ELF-1 (cell line): ENCODE measurements at places on chromosomes 7 and 10.

DNA sequence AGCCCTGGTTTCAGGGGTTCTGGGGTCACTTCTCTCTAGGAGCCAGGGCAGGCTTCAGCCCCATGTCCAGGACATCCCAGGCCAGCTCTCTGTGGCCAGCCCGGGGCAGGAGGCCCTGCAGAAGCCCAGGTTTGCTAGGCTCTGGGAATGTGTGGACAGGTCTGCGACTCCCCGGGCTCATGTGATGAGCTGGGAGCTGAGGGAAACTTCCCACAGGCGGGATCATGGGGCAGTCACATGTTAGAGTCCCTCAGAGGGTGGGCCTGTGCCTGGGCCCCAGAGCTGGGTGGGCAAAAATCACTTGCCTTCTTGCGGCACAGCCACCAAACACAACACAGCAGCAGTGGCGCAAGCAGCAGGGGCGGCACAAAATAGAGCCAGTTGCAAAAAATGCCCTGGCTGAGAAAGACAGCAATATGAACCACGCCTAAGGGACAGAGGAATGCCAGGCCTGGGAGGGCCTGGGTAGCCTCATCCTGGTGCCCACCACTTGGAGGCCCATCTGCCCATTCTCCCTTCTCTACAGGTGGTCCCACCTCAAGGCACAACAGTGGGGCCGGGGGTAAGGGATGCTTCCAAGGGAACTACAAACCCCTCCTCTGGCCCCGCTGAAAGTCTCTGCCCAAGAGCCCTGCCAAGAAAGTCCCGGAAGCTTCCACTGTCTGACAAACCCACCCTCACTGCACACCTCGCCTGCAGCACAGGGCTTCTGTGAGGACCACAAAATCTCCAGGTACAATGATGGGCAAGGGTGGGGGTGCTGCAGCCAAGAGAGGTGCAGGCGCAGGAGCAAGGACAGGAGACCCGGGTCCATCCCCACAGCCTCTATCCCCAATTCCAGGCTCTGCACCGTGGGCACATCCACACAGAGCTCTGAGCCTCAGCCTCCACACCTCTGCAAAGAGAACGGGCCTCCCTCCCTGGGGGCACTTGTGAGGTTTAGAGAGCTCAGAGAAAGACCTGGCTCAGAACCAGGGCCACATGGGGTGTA, 34.6 kb upstream of the ANTXRL start:
- no peak for DNase-seq

DNA sequence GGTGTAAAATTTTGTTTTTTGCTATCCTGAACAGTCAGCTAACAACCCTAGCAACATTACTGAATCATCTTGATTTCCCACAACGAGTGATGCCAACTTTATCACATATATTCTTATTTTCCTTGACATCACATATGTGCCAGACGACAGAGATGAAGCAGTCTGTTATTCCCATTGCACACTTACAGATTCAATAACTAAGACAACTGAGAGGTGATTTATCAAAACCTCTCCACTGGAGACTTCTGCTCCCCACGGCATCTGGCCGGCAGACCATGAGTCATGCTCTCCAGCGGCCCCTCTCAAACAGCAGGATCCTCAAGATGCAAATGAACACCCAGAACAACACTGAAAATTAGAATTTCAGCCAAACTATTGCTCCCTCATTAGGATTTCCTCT, 57.1 kb downstream of the AMPH start:
- no peak for DNase-seq

DNA sequence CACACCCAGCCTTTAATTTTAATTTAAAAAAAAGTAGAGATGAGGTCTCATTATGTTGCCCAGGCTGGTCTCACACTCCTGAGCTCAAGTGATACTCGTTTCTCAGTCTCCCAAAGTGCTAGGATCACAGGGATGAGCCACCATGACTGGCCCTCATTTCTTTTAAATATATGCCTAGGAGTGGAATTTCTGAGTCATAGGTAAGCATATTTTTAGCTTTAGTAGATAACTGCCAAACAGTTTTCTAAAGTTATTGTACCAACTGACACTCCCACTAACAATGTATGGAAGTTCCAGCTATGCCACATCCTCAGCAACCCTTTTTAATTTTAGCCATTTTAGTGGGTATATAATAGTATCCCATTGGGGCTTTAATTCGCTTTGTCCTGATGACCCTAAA, 13.8 kb upstream of the PPIF start:
- no peak for DNase-seq

GRCh38 chr10:48517911-48518811, 86.7 kb downstream of the ARHGAP22 start:
- no peak for DNase-seq

DNA sequence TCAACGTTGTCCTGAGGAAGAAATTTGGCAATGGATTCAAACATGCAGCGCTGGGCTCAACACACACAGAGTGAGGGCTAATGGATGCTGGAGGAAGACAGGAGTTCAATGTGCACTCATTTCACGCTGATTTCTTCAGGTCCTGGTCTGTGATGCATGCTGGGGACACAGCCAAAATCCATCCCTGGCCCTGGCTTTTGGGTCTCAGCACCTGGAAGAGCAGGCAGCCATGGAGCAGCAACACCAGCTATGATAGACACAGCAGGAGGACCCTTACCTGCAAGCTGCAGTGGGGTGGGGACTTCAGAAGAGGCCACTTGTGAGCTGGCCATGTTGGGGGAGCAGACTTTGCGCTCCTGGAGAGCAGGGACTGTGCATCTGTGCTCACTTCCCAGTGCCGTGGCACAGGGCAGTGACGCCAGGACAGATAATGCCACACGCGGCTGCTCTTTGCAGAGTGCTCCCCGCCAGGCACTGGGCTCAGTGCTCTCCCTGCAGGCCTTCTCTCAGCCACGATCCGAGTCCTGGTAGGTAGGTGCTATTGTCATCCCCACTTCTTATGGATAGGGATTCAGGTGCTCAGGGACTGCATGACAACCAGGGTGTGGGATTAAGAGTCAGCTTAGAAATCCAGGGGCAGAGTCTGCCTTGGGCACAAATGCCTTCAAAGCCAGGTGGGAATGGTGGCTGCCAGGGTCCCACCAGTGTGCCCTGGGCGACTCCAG, 138.8 kb upstream of the UNC5B start:
- DNase-seq = no peak

- no peak for DNase-seq
These were observed 133.3 kb upstream of the LAMB4 start for GRCh38 chr7:108263425-108263824.

GRCh38 chr7:132400561-132401142, 175.6 kb downstream of the PLXNA4 start:
- DNase-seq = no peak

- no peak for DNase-seq
These were observed 43.3 kb downstream of the NRAP start for GRCh38 chr10:113620511-113620910.

GRCh38 chr10:2556883-2557282, 510.5 kb upstream of the PFKP start:
- no peak for DNase-seq

DNA sequence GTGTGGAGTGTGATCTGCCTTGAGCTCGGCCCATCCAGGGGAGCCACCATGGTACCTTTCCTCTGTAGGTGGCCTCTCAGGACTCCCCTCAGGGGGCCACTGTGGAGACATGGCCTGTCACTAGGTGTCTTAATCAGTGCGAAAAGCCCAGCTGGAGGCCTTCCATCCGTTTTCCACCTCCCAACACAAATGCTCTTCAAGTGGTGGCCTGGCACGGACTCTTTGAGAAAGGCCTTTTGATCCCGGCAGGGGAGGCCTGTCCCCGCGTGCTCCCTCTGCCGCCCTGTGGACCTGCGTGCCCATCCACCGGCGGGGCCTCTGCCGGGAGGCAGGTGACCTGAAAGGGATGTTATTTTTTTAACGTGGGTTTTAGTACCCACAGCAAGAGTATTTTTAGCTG, 149.5 kb downstream of the RGS10 start:
- DNase-seq = no peak

- DNase-seq = no peak
These were observed 17.6 kb upstream of the FGFR2 start for GRCh38 chr10:121615836-121616235.

DNA sequence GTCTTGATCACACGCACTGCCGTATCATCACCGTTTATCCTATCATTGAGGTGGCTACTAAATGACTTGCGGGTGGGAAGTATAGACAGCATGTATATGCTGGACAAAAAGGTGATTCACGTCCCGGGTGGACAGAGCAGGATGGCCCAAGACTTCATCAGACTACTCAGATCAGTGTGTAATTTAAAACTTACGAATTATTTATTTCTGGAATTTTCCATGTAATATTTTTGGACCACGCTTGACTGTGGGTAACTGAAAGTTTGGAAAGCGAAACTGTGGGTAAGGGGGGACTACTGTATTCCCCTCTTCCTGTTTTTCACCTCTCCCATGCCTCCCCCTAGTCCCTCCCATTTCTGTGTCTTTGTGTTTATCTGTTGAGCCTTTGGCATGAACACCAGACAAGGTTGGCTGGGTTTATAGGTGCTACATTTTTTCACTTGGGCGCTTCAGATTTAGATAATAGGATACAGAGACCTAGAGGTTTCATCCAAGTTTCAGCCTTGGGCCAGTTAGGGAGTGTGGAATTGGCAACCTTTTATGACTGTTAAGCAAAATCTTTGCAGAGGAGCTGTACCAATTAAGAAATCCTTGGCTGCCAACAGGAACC, 55.8 kb downstream of the RBM20 start:
- no peak for DNase-seq

DNA sequence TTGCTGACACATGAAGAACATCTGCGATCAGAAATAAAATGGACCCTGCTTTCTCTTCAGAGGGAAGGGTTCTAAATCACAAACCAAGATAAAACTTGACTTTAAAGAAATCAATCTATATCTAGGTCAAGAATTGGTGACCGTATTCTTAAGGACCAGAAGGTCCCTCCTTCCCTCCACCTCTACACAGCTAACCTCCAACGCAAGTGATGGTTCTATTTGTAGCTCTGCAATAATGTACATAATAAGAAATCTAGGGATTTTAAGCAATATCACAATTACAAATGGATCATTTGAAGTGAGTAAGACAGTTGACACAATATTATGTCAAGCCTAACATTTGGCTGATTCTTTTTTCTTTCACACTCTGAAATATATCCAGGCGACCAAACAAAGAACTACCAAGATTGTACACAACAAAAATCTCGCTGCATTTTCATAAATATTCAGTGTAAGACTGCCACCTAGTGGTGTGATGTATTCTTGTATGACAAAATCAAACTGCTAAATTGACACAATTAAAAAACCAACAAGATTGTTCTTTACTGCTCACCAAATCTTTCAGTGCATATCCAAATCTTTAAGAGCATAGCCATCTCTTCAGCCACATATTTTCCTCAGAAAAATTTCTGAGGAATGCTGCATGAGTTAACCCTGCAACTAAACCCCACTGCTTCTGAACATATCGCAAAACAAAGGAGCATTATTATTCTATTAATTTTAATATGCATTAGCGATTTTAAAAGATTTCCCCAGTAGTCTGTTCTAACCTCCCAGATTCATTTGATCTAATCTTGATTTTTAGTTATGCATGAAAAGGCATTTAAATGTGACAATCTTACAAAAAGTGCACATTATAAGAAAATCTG, 44.5 kb downstream of the ICA1 start:
- no peak for DNase-seq

GRCh38 chr10:77586719-77587415, 50.7 kb downstream of the KCNMA1 start:
- DNase-seq = peak; percentile 39

DNA sequence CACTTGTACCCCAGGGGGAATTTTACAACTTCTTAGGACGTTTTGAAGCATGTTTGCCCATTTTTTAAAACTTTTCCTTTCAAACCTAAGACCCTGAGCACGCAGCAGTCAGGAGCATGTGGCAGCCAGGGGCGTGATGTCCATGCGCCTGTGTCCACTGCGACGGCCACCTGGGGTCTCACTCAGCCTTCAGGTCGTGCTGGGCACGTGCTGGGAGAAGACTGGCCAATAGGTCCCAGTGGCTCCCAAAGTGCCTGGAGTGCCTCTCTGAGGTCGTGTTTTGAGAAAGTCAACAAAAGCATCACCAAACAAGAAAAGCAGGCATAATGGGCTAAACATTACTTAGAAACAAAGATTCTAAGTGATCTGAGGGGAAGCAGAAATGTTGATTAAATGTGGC, 14.8 kb downstream of the LRRC27 start:
- DNase-seq = no peak

DNA sequence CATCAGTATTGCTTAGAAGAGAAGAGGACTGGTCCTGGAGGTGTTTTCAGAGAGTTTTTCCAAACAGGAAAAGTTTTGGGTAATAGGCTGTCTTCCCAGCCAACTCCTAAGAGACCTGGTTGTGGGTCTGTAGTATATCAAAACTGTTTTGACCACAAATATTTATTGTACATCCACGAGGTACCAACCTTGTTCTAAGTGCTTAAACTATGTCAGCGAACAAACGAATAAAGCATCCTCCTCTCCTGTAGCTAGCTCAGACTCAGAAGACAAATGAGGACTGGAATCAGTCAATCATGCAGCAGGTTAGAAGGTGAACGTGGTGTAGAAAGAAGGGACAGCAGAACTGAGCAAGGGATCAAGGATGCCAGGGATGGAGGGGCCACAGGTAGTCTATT, 61.6 kb upstream of the MKI67 start:
- DNase-seq = no peak

- DNase-seq = no peak
These were observed 2.3 kb downstream of the ZC3HAV1L start for GRCh38 chr7:139033346-139034114.

- peak; percentile 33 for DNase-seq
These were observed 125.2 kb upstream of the CARD11 start for GRCh38 chr7:3168869-3169268.

DNA sequence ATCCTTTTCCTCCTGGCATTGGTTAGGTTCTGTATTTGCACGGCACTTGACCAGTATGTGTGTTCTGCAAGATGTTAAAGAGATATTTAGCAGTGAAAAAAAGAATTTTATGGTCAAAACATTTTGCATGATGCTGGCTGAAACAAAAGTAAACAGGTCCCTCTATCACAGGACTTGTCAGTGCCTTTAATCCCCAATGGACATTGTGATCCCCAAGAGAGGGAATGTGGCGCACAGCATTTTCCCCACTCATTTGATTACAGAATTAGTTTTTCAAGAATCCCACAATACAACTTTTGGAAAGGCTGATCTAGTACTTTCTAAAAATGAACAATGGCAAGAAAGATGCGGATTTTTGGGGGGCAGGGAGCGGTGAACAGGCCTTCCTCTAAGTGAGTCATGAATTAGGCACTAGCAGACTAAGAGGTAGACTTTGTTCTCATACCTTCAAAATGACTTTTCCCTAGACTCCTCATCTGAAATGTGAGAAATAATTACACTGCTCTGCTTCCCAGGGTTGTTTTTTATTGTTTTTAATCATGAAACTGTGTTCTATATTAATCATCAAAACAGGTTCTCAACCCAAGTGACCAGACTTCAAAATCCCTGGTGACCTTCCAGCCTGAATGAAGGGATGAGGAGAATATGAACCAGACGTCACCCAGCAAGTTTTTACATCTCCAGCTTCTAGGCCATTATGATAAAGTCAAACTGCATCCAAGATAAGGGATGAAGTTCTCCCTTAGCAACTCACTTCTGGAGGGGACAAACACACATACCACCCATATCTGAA, 8.6 kb downstream of the FBXW4 start:
- DNase-seq = no peak
